HT-29 (cell line): ENCODE measurements at places on chromosomes 7 and 10.

DNA sequence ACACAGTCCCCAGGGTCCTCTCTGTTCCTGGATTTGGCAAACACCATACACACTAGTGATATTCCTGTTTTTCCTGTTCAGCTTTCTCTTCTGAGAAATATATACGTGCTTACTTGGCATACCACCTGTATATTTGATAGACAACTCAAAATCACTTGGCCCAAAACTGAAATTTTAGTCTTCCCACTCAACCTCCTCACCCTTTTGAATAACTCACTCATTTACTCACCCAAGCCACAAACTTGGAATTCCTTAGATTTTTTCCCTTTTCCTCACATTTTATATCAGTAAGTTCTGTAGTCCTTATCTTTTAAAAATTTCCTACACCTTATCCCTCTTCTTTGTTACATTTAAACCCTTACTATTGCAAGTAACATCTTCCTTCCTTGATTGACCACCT, 143.4 kb downstream of the PPP1R3A start:
- no peak for DNase-seq

GRCh38 chr7:72538856-72539255, 126.7 kb upstream of the CALN1 start:
- DNase-seq, result no peak

DNA sequence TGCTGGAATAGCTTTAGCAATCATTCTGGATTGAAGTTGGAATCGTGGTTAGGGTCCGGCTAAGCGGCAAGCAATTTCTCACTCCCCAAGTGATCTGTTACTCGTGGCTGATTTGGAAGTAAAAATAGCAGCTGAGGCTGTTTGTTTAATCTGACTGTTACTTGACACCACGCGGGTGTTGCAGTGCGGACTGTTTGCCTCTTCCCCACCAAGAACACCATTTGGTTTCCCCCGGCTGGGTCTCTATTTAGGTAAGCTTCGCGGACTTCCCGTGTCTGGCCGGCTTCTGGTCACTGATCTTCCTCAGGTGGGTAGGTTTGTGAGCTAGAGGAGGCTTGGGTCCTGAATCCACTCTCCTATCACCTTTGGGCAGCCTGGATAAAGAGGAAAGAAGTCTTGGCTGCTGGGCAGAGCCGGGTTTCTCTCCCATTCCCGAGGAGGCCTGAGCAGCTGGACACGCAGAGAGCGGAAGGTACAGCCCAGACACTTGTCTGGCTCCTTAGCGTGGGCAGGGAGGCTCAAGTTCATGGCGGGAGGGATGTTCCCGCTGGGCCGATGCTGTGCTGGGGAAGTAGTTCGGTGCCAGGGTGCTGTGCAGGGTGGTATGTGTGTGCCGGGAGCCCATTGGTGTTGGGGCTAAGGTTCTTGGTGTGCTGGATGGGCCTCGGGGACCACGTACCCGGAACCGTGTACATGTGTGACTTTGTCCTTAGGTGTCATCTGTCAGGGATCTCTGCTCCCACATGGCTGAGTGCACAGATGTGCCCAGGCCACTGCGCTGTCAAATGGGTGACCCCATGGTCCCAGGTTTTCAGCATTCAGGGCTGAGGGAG, at the start of gene C10orf71:
TSS of gene C10orf71 (plus strand) at position 188 of the 833 bp plus-strand sequence. CDS start 23,376 bp downstream, outside the sequence.
- DNase-seq, result no peak

DNA sequence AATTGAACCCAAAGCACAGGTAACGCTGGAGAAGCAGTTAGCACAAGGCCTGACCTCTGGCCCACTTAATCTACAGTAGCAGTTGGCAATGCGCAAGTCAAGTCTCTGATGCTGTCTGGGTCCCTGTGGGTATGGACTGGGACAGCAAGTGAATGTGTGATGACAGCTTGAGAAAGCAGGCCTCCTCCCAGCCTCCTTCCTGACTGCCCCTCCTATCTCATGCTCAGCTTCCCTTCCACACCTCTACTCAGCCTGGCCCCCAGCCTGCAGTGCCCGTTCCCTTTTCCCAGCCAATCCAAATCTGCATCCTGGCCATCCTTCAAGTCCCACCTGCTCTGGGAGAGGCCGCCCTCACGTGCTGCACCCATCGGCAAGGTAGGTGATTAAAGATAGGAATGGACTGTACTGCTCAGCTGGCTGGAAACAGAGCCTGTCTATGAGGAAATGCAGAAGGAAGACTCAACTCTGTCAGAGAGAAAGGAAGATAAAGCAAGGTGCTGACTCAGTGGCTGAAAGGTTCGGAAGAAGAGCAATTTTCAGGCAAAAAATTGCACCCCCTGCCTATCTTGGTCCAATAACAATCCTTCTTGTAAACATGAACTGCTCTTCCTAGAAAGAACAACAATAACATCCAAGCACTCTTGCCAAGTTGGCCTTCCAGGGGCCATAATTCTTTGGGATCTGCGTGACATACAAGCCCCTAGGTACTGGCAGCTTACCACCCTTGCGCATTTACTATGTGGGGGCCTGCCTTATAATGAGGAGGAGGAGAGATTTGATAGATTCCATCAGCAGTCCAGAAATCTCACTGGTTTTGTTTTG, 16.6 kb upstream of the FGFR2 start:
- no peak for DNase-seq

DNA sequence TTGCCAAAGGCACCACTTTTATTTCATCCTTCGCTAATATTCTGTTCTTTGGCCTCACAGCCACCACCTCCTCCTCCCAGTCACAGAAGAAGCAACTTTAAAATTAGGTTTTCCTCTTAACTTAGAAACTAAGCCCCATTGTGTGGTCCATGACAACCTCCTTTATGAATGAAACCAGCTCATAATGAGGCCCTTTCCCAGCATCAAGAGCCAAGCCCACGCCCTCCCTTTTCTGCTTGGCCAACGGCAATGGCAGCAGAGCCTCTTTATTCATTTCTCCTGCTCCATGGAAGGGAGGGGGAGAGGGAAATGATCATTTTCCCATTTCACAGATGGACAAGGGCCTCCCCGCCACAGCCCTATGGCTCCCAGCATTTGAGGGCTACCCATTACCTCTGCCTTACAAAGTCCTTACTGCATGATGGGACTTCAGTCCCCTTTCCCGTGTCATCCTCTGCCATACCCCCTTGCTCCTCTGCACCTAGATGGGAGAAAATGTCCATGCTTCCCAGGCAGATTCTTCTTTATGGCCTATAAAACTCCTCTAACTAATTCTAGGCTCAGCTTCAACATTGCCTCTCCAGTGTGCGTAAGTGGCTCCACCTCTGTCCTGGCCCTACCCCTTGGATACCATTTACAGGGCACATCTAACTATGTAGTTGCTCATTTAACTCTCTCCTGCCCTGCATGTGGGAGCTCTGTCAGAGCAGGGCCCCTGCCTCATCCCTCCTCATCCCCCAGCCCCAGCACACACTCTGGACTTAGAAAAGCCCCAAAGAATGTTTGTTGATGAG, 475.5 kb downstream of the RPS24 start:
- no peak for DNase-seq

DNA sequence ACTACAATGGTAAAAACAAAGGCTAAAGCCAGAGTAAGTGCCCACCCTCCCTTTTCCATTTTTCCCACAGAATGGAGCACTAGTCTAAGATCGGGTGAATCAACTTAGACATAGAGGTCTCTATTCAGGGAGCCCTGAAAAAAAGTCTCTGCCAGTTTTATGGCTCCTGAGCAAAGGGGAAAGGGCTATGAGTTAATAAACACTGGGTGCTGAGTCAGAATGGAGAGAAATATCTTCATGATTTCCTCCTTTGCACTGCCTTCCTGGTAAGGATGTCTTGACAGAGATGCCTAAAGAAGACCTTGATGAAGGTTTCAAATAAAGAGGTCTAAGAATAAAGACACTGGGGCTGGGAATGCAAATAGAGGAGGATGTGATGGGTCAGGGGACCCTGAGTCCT, 607.4 kb upstream of the MBL2 start:
- peak; percentile 21 for DNase-seq

GRCh38 chr10:804787-805619, 115.5 kb upstream of the DIP2C start:
- no peak for DNase-seq

DNA sequence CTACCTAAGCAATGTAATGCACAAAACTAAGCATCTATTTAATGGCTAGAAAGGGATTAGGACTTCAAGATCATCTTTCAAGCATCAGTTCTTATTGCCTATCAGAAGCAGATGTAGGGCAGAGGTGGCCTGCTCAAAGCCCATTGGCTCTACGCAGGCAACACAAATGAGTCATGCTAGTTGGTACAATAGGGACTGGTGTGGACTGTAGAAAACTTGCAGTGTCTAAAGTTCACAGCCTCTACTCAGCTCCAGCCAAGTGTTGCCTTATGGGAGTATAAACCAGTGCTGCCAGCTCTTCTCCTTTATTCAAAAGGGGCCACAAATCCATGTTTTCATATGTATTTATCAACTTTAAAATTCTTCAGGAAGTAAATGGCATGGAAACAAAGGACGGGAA, 31.7 kb downstream of the ASAH2 start:
- DNase-seq, result no peak

GRCh38 chr10:43972976-43973647, 324.4 kb upstream of the ZNF32 start:
- no peak for DNase-seq

- no peak for DNase-seq
These were observed 220.5 kb downstream of the ELFN1 start for GRCh38 chr7:1890289-1891235.

GRCh38 chr7:95907337-95907736, 135.0 kb downstream of the DYNC1I1 start:
- DNase-seq, result no peak

GRCh38 chr7:105799006-105799405, 77.4 kb downstream of the ATXN7L1 start:
- no peak for DNase-seq

GRCh38 chr10:102064868-102065560, at the start of gene HPS6:
Gene HPS6 (plus strand): TSS chr10:102065349. CDS start chr10:102065475, 126 bp downstream.
- peak; percentile 95 for DNase-seq

- DNase-seq, result no peak
These were observed 138.6 kb upstream of the MBL2 start for GRCh38 chr10:52911163-52911562.

DNA sequence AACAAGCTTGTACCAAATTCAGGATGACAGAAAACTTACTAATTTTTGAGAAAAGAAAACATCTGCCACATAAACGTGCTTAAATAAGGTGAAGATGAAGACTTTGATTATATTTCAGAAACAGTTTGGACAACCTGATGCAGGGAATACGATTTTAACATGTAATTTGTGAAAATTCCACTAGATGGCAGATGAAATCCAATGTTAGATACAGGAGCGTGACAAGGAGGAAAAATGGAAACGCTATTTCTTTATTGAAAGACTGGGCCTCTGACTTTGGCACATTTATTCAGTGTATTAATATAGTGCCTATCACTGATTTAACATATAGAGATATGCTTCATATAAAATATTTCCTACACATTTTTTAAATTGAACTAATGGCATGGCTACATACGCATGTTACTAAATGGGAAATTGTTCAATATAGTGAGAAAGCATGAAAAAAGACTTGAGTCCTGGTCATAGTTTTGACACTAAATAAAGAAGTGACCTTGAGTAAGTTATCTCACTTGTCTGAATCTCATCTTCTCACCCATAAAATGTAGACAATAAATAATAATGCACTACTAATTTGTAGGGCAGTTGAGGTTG, 60.7 kb downstream of the CD36 start:
- peak; percentile 91 for DNase-seq

GRCh38 chr7:155928583-155928982, 116.3 kb upstream of the SHH start:
- no peak for DNase-seq

DNA sequence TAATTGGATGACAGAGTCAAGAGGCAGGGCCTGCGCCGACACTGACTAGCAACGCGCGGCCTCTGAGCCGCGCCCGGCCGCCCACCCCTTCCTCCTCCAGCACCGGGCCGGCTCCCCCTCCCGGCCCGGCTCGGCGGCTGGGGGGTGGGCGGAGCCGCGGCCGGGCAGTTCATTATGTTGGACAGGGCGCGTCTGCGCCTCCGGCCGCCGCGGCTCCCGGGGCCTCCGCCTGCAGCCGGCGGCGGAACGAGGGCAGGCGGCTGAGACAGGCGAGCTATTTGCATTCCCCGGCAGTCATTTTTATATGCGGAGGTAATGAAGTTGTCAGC, 106.7 kb downstream of the SNX10 start:
- peak; percentile 20 for DNase-seq

DNA sequence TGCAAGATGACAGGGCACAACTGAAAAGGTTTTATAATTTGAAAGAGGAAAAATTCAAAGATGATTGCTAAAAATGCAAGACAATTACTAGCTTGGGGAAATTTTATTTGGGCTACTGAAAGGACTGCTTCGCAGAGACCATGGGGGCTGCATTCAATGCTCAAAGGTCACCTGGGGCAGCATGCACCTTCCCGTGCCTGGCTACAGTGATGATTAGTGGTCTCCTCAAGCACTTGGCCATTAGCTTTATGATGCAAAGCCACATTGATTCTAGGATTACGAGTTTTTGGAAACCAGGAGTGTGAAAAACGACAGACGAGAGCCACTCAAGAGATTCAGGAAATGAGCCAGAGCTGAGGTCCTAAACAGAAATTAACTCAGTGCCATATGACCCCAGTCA, 764.6 kb downstream of the PHTF2 start:
- DNase-seq, result no peak

DNA sequence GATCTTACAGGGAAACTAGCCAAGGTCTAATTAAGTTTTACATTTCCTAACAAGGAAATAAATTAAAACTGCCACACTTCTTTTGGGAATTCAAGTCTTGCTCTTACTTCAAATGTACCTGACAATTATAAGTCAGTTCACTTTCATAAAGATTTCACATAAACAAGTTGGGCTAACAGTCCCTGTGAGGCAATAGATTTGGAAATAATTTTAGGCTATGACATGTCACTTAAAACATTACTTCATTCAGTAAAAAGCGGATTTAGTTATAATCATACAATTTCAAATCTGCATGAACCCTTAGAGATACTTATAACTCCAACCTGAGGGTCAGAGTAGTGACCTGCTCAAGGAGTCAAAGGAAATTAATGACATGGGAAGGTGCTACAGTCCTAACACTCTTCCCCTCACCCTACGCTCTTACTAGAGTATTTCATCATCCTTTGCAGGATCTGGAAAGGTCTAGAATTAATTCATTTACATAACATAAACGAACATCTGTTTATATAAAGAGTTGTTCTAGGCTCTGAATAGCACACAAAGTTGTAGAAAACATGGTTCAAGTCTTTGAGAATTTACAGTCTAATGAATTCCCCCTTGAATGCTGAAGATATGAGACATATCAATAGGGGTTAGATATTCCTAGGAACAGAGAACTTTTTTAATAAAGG, 32.3 kb upstream of the DNAJB12 start:
- no peak for DNase-seq

DNA sequence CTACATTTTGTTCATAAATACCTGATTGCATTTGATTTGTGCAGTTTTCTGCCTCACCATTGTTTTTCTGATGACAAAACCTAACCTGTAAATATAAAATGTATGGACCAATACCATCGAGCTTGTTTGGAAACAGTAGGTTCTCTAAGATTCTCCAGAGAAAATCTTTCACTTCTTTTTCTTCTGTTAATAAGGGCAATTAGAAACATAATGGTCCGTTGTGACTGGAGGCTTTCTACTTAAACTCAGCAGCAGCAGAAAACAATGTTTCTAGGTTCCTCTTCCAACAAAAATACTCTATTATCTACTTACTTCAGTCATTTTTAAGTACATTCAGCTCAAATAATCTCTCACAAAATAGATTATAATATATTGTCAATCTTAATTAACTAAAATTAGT, 601.5 kb downstream of the PHTF2 start:
- no peak for DNase-seq

GRCh38 chr7:133230591-133231194, 22.2 kb upstream of the EXOC4 start:
- DNase-seq, result peak; percentile 70
